ENCODE measurements at places on chromosomes 7 and 10.
A peak's percentile ranks its signal among the peaks of the same experiment; 100 is the strongest.

GRCh38 chr7:108014747-108015682 is 12.1 kb upstream of the LAMB1 start:
- no peak for DNase-seq

- DNase-seq: no peak
Measured at GRCh38 chr7:152115021-152115718, 89.7 kb downstream of the GALNT11 start.

- DNase-seq: no peak
Measured at GRCh38 chr7:30655096-30655970, 26.9 kb downstream of the CRHR2 start.

DNA sequence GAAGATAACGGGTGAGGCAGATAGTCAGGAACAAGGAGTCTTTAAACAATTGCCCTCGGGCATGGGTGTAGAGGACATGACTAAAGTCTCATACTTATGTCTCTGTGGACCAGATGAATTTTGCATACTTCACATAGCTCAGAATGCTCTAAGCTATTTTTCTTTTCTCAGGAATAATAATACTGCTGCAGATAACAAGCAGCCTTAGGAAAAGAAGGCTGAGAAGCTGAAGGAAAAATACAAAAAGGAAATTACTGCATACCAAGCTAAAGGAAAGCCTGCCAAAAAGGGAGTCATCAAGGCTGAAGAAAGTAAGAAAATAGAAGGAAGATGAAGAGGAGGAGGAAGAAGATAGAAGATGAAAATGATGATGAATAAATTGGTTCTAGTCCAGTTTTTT is 13.4 kb upstream of the ERCC6 start:
- no peak for DNase-seq

DNA sequence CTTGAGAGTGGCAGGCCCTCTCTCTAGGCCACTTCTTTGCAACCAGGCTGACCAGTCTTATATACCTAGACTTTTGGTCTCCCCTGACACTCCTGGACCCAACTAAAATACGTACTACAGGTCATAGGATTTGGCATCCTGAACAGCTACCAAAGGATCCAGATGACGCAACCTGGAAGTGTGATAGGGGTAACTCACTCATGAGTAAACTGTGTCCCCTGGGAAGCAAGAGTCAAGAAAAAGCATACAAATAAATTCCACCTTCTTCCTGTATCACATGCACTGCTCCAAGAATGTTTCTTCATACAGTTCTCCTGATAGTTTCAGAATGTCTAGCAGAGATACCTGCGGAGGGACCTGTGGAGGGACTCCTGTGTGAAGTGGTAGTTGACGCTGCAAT is 172.3 kb downstream of the MDFIC start:
- no peak for DNase-seq

GRCh38 chr10:48844616-48845015 is 95.0 kb downstream of the LRRC18 start:
- DNase-seq: no peak

GRCh38 chr10:659688-660141 is 29.8 kb downstream of the DIP2C start:
- no peak for DNase-seq

DNA sequence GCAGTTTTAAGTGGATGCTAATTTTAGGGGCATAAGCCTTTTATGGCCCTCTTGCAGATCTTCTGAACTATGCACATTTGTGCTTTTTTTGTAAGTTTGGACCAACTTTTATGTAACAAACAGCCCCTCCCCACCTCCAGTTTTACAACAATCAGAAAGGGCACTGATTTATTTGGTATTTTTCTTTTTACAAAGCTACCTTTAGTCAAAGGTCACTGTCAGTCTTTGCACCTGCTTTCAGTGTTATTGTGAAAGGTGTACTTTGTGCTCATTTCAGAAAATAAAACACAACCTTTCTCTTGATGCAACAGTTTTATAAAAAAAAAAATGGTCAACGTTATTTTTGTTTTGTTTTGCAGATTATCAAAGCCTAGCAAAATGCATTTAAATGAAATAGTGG is 39.2 kb downstream of the MPLKIP start:
- no peak for DNase-seq

GRCh38 chr10:74880041-74880440 is 53.6 kb downstream of the KAT6B start:
- no peak for DNase-seq

- no peak for DNase-seq
Measured at GRCh38 chr10:102837230-102837721, at the start of gene CYP17A1. Gene CYP17A1 (minus strand): TSS chr10:102837413. CDS start chr10:102837361, 52 bp downstream.

DNA sequence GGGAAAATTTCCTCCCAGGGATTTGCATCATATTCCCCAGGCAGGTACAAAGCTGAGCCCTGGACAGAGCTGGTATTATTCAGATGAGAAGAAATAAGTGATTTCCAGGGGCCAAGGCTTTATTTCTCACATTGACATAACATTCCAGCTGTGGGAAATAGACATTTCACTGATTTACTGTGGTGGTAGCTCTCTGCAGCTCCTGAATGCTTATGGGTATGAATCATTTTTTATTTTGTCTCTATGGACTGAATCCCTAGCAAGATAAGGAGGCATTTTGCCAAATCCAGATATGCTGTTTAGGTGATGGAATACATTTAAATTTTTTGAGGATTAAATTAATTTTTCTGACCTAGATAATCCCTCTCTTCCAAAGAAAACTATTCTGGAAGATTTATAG is 97.9 kb downstream of the MTPN start:
- no peak for DNase-seq

DNA sequence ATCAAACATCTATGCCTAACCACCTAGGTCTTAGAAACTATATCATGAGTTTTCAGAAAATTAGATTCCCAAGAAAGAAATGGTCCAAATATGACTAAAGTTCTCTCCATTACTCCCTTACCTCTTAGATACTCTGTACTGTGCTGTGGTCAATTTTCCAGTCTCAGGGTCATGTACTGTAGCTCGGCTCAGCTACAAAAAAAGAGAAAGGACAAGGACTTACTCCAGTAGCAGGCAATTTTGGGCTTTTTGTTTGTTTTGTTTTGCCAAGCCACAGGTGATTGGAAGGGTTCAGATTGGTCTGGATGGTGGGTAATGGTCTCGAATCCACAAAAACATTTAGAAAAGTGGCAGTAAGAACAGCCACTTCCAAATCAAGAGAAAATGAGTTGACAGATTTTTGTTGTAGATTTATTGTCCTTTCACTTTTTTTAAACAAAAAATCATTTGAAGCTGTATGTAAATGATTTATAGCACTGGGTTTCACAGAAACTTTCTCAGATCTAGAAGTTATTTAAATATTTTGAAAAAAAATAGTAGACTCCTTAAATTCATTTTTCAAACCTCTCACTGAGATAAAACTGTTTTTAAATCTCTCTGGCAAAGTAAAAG is 52.8 kb downstream of the P4HA1 start:
- DNase-seq: no peak

- DNase-seq: peak; percentile 7
Measured at GRCh38 chr10:86757113-86757972, 924 bp downstream of the BMPR1A start.

All from stimulated activated CD4-positive, alpha-beta T cell treated with anti-CD3 and anti-CD28 coated beads, Interleukin-4, amount 100 ng/mL, for 24 hours (primary cell).